ENCODE measurements at places on chromosomes 13 and 19.

DNA sequence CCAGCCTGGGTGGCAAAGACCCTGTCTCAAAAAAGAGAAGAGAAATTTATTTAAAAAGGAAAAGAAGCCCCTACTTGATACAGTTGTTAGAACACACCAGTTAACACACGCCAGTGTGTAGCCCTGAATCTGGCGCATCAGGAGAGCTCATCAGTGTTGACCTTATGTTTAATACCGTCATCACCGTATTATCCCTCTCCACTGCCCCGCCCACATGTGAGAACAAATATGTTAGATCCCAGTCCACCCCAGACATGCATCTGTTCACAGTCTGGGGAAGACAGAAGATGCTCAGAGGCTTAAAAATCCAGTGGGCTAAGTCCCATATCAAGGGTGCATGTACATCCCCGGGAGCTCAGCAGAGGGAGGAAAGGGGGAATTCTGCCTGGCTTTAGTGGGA, 155.2 kb downstream of the DPF1 start:
- DNase-seq: no peak

- no peak for DNase-seq
Observed at GRCh38 chr13:33435207-33435606, 149.7 kb upstream of the STARD13 start.

GRCh38 chr19:30153326-30154210, 211.5 kb downstream of the URI1 start:
- no peak for DNase-seq

DNA sequence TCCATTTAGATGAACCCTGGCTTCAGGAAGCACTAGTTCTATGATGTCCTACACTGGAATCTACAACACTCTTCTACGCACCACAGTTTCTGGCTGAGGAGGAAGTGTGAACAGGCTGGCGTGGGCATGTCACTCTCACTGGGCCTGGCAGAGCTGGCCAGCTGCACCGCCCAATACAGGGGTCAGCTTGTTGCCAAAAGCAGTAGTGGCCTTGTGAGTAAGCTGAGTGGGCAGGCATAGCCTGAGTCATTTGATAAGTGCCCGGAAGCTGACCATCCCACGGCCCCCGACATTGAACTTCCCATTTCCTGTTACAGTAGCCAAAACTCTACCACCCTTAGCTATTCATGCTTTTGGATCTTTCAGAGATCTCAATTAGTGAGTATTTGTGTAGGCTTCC, 240.9 kb upstream of the SERP2 start:
- no peak for DNase-seq

GRCh38 chr19:54436031-54436523, 12.9 kb upstream of the LENG8 start:
- no peak for DNase-seq

DNA sequence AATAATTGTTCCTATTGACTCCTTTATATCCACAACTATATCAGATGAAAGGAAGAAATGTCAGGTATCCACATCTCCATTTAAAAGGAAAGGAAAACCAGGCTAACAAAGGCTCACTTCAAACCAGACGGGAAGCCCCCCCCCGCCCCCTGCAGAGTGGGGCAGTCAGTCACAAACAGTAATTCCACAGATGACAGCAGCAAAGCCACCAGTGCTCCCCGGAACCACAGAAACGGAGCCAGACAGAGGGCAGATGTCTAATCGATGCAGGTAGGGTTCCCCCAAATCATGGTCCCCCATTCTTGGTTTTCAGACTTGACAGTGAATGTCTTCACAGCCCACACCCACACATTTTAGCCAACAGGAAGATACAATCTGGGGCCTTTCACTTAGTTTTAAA, 100.8 kb downstream of the STK24 start:
- no peak for DNase-seq

- no peak for DNase-seq
Observed at GRCh38 chr13:28505543-28506135, 10.7 kb upstream of the FLT1 start.

- no peak for DNase-seq
Observed at GRCh38 chr19:23440791-23441190, 45.5 kb upstream of the ZNF91 start.

DNA sequence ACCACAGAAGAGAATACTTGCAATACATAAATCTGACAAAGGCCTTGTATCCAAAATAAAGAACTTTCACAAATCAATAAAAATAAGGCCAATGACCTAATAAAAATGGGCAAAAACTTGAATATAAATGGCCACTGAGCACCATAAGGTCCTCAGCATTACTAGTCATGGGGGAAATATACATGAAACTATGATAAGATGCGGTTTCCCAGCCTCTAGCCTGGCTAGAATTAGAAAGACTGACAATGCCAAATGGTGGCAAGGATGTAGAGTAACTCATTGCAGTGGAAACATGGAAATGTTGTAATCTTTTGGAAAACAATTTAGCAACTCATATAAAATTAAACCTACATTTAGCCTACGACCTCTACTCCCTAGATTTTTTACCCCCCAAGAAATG, 227.1 kb downstream of the GGACT start:
- no peak for DNase-seq

GRCh38 chr13:78610381-78610883, 7.1 kb upstream of the POU4F1 start:
- no peak for DNase-seq
